Stimulated activated CD8-positive, alpha-beta memory T cell treated with anti-CD3 and anti-CD28 coated beads, Interleukin-4, amount 100 ng/mL, for 4 hours (primary cell): ENCODE measurements at places on chromosomes 5 and 9.

- no peak for DNase-seq
Observed at GRCh38 chr9:83034026-83034425, 28.9 kb downstream of the RASEF start.

- no peak for DNase-seq
Observed at GRCh38 chr9:13430368-13431221, 151.1 kb upstream of the MPDZ start.

DNA sequence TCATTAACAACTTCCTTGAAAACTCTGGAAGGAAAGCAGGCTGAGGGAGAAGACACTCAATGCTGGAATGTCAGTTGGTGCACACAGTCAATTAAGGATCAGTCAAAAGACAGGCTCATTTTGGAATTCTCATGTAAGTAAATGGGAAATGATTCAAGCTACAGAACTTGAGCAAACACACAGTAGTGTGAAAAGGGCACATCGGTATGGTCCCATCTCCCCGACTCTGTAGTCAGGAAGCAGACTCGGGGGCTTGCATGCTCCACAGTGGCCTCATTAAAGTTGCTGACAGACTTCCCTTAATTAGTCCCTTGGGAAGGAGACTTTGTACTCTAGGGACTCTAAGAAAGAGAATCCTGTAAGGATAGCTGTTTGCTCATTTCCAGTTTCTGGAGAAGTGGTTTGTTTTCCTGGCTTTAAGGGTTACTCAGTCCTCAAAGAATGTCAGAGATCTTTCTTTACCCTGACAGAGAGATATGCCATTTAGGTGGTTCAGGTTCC is 339.2 kb downstream of the ADAMTS6 start:
- DNase-seq = no peak

DNA sequence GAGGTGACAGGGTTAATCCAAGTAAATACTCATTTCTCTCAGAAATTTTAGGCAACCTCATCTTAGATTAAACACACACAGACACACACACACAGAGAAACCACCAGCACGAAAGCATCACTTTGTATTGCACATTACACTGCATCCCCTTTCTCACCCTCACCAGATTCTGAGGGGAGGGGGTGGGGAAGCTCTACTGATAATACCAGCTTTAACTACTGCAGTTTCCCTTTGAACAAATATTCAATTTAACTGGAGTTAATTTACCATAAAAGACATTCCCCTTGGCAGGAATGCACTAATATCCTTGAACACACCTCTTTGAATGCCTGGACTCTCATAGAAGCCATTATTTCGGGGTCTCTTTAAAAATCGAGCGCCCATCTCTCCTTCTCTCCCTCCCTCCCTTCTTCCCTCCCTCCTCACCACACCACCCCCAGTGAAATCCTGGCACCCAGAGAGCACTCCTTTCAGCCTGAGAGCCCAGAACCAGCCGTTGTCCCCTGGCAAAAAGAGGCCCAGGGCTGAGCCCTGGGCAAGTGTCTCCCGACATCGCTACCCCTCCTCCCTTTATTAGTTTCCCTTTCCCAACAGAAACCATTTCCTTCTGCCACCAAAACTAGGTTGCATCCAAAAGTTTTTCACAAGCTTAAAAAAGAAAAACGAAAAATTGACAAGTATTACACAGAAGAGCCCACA is 2.8 kb upstream of the NFIB start:
- DNase-seq = no peak

DNA sequence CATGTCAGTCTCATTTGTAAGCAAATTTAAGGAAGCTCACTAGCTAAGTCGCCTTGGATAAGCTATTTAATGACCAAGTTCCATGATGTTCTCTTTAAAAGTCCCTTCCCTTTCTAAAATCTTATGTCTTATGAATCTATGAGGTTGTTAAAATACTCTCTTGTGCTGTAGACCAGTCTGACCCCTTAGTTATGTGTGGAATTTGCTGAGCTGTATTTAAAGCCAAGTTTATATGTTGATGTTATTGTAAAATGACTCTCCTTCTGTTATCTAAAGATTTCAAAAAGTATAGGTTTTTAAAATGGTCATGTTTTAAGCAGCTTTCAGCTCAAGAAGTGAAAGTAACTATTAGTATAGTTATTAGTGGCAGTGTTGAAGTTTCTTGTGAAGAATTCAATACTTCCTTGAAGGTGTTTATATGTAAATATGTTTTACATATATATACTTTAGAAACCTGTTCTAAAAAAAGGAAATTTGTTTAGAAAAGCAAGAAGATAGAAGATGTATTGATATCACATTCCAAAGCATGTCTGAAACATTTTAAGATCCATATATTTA is 92.2 kb downstream of the CDC42SE2 start:
- DNase-seq = no peak

- no peak for DNase-seq
Observed at GRCh38 chr5:15943487-15943886, 236.1 kb downstream of the MARCHF11 start.

DNA sequence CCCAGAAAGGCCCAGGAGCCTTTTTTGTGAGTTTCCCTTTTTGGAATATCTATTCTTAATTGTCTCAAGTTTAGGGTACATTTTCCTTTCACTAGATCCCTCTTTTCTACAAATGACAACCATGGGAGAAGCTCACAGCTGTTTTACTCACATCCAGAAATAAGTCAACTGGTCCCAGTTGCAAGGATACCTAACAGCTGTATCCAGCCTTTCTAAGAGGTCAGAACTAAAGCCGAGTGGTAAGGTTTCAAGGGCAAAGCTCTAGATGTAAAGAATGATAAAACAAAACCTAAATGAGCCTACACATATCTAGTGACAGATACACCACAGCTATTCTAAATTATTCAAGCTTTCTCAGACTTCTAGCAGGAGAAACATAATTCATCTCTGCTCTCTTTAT is 4.4 kb downstream of the FGF10 start:
- no peak for DNase-seq

GRCh38 chr9:113922160-113922559 is 46.1 kb downstream of the ZNF618 start:
- no peak for DNase-seq

DNA sequence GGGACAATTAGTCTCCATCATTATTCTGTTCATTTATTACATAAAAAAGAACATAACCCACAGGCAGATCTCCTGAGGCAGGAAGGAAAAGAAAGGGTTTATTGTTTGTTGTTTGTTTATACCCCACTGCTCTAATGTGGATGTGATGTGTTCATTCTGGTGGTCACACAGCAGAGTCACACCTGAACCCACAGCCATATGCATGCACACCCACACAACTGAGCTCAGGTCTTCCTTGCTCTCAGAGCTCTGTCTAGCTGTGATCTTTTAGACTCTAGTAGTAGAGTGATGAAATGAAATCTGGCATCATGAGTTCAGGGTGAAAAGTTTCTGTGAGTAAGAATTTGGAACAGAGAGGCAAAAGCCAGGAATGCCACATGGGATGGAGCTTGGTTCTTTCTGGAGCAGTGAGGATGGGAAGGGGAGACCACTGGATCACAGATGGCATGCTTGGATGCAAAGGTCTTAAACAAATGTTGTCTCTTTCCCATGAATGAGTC is 227.0 kb downstream of the PAPPA start:
- DNase-seq = no peak

- DNase-seq = no peak
Observed at GRCh38 chr5:5306696-5307095, 115.8 kb upstream of the ICE1 start.

GRCh38 chr9:78143281-78144007 is 92.4 kb upstream of the CEP78 start:
- DNase-seq = no peak

DNA sequence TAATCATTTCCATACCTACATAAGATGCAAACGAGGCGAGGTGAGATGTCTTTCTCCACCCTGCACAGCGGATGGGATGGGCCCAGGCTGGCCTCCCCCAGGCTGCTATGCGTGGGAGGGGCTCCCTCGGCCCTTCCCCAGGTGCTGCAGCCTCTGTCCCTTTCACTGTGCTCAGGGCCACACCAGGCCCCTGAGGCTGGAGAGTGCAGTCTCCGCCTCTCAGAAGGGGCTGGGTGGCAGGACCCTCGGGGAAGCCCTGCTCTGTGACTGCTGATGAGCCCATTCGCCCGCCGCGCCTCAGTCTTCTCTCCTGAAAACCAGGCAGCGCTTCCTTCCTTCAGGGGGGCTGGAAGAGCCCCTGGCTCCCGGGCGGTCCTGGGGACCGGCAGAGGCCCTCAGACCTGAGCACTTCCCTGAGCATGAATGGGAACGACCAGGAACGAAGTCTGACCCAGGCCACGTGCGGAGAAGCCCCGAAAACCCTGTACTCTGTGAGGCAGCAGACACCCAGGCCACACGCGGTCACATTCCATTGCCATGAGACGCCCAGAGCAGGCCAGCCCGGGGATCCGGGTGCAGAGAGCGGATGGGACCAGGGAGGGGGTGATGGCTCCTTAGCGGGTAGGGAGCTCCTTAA is 21.9 kb upstream of the NOTCH1 start:
- DNase-seq = no peak

DNA sequence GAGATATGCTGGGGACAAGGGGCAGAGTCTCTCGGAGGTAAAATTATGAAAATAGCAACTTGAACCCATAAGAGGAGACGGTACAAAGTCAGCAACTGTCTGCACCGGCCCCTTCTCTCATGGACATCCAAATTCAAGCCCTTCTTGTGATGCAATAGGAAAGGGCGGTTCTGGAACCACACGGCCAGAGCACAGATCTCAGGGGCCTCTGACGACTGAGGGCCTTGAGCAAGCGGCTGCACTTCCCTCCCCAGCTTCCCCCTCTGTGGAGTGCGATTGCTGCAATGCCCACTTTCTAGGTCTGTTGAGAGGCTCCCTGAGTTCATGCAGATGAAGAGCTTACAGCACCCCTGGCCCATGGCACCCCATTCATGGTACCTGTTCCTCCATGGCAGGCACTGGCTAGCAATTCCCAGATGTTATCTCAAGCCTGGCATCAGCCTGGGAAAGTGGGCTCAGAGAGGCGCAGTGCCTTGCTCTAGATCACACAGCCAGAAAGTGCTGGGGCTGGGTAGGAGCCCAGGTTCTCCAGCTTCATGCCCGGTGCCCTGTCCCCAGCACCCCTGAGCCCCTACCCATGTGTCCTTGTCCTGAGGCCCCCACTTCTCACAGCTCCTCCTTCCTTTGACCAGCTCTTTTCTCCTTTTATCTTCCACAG is 17.7 kb upstream of the CPLX2 start:
- no peak for DNase-seq

- no peak for DNase-seq
Observed at GRCh38 chr5:107285772-107286171, 385.0 kb downstream of the EFNA5 start.

DNA sequence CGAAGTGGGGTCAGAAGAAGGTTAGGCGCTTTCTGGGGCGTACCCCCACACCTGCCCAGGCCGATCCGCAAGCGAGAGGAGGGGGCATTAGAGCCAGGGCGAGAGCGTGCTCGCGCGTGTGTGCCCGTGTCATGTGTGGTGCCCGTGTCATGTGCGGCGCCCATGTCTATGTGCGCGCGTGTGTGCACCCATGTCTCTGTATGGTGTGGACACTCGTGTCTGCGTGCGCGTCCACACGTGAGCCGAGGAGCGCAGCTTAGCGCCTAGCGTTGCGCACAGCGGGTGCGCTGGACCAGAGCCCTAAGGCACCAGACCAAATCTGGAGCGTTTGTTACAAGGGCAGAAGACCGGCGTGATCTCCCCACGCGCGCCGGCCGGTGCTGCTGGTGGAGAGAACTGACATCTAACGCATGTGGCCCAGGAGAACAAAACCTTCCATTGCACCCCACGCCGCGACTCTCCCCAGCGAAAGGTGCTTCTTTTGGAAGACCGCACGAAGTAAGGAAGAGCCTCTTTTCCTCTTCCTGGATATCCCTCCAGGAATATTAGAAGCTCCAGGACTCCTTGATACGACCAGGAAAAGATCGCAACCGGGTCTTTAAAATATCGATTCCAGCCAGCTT is 644 bp downstream of the NIM1K start:
- no peak for DNase-seq

DNA sequence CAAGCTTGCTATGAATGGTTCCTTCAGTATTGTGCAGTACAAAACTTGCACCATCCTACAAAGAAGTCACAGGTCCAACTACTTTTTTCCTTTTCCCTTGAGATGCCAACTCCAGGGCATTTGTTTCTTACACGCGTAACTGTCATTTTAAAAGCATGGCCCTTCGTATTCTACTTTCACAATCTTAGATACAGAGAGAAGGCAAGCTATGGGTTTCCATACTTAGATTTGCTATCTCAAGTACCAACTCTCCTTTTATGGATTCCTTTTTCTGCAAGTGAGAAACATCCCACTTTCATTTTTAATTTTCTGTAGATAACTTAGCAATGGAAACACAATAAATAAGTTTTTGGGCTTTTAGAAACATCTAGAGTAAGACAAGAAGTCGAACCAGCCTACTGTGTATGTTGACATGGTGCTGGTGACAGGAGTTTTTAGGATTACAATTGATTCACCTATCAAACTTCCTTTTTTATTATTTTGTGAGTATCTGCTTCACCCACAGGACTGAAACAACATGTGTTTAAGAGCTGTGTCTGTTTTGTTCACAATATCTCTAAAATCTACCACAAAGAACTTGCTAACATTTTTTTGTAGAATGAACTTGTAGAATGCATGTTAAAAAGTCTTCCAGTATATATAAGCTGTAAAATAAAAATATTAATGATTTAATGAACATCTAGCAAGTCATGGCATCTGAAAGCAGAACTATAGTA is 124.1 kb downstream of the FAM174A start:
- DNase-seq = no peak
